ENCODE measurements at places on chromosomes 6 and 20.

- no peak for DNase-seq
Measured at GRCh38 chr6:168575346-168576098, 134.5 kb downstream of the SMOC2 start.

DNA sequence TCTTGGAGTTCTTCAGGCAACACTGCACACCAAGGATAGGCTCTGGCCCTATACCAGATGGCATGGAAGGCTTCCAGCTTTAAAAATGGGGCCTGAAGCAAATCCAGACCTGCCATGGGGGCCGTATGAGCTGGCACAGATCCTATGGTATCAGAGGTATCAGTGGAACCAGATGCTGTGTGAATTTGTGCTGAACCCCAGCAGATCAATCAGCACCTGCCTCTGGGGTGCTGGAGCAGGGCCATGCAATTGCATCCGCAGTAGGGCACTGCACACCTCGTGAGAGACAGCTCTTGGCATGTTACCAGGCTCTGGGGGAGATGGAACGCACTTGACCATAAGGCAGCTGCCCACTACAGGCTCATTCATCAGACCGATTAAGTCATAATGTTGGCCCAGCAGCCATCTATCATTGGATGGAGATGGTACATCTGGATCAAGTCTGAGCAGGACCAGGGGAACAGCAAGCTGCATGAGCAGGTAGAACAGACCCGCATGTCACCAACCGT lies 221.5 kb downstream of the MYLK4 start:
- no peak for DNase-seq

- no peak for DNase-seq
Measured at GRCh38 chr6:159089909-159090308, 45.1 kb upstream of the TAGAP start.

- no peak for DNase-seq
Measured at GRCh38 chr6:168655462-168656152, 214.6 kb downstream of the SMOC2 start.

- no peak for DNase-seq
Measured at GRCh38 chr20:22502731-22503191, 81.6 kb downstream of the FOXA2 start.

GRCh38 chr6:66900133-66901083 lies 1193.4 kb upstream of the EYS start:
- DNase-seq, result no peak

DNA sequence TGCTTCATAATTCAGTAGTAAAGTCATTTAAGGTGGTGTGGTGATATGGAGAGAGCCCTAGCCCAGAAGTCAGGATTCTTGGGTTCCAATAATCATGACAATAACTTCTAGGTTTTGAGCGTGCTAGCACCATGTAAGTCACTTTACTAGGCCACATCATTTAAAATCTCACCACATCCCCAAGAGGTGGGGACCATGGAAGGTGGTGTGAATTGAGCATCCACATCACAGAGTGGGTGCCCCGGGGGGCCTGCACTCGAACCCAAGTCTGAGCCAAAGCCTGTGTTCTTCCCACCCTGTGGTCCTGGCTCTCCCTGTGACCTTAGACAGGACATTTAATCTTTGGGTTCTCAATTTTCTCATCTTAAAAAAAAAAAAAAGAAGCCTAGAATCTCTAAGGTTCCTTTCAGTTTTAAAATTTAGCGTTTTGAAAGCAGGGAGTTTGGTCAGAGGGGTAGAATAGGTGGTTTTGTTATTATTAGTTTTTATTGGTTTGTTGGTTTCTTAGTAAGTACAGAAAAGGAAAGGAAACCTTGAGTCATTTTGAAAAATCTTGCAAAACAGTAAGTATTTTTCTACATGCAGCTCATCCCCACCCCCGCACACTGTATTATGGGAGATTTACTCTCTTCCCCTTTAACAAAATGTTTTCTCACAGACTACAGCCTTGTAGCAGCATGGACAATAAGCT lies 26.4 kb downstream of the ARMC2 start:
- peak; percentile 25 for DNase-seq

GRCh38 chr6:104799134-104799657 lies 60.5 kb downstream of the HACE1 start:
- DNase-seq, result no peak

- DNase-seq, result no peak
Measured at GRCh38 chr6:5677219-5678000, 329.3 kb downstream of the NRN1 start.

- DNase-seq, result no peak
Measured at GRCh38 chr20:14067603-14068002, 72.3 kb downstream of the MACROD2 start.

GRCh38 chr6:137510923-137511322 lies 16.7 kb upstream of the OLIG3 start:
- DNase-seq, result no peak

GRCh38 chr6:125001684-125002405 lies 39.6 kb downstream of the RNF217 start:
- DNase-seq, result no peak

- no peak for DNase-seq
Measured at GRCh38 chr20:63963784-63964301, 5.9 kb downstream of the ZNF512B start.

DNA sequence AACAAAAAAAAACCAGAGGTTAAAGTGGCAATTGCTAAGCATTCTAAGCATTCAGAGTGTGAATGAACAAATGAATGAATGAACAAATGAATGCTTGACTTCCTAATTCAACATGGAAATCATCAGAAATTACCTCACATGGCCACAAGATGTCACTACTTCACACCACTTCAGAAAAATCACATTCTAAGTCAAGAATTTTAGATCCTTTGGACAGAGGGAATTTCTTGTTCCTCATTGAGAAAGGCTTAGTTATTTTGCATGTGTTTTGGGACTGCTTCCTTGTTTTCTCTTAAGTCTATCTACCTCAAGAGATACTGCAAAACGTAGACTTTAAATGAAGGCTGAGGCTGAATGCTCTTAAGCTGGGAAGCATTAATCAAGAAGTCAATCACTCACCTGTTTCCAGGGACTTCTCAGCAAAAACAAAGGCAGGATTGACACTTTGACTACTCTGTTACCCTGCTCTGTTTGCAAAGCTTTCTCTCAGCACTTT lies 120.2 kb downstream of the MBOAT1 start:
- no peak for DNase-seq

- no peak for DNase-seq
Measured at GRCh38 chr6:129679275-129679674, 30.7 kb downstream of the ARHGAP18 start.

DNA sequence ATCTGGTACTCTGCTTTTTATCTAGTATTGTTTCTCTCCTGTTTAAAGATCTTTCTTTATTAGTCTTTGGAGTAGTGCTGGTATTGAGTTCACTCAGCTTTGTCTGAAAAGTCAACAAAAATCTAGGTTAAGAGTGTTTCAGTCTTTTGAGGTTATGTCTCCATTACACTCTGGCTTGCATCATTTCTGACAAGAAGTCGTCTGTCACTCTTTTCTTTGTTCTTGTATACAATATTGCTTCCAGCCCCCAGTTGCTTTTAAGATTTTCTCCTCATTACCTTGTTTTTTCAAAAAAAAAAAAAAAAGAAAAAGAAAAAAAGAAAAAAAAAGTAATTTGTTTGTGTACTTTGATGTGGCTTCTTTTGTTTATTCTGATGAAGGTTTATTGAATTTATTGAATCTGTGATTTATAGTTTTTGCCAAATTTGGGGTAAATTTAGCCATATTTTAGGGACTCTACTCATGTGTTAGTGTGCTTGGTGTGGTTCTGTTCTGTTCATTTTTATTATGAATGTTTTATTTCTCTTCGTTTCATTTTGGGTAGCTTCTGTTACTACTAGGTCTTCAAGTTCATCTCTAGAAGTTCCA lies 408.9 kb downstream of the CDKAL1 start:
- DNase-seq, result no peak

DNA sequence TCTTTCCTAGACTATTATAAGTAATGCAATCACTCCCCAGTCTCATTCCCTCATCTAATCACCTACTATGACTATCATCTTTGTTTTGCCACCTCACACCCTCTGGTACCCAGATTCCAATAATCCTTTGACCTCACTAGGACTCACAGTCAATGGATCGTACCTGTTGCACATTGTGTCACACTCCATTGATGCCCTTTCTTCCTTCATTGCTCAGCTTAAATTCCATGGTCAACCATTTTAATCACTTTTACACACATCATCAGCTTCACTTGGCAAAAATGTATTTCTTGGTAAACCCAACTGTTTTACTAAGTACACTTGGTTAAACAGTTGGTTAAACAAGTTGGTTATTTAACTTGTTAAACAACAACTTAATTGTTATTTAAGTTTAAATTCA lies 44.0 kb downstream of the CEP162 start:
- no peak for DNase-seq

DNA sequence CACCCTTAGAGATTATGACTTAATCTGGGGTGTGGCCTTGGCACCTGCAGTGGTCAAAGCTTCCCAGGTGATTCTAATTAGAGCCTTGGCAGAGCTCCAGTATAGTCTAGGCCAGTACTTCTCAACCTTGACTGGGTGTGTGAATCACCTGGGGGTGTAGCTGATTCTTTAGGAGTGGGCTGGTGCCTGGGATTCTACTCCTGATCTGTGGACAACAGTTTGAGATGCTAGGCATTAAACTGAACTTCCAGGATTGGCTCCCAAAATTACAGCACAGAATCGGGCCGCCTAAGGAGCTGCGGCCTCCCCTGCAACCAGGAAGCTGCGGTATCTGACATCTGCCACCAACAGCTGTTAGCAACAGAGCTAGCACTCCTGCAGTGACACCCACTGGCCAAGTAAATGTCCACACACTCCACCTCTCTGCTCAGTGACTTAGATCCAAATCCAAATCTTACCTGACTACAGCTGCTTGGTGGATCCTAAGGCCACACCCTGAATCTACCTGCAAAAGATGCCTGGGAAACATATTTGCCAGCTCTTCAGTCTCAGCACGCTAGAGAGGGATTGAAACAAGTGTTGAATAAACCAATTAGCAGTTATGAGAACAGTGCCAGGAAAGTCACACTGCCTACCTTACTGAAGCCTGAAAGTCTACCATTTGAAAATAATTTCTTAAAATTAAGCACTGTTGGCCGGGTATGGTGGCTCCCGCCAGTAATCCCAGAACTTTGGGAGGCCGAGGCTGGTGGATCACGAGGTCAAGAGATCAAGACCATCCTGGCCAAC lies 126.7 kb downstream of the UNC5CL start:
- peak; percentile 19 for DNase-seq

DNA sequence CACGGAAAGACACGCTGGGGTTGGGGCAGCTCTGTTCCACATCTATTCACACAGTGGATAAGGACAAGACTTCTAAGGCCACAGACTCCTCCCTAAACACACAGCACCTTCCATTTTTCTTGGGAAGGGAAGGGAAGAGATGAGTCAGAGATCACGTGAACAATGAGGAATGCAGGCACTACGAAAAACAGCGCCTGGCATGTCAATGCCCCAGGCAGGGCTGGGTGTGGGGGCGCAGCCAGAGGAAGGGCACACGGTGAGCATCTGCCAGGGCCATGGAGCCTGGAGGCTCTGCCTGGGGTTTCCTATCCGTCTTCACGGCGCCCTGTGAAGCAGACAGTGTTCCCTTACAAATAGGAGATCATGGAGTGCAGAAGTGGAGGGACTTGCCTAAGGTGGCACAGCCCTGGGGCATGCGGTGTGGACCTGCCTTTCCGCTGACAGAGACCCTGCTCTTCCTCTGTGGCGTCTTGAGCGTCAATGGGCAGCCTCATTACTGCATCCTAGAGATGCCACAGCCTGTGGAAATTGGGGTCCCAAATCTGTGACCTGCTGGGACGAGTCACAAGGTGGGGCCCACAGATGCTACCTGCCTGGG lies 15.4 kb downstream of the UNC93A start:
- DNase-seq, result no peak

Data from GM12892 (cell line).